HFFc6 (cell line): ENCODE measurements at places on chromosomes 7 and 10. TPM values are rescaled to one million over a fixed set of nuclear protein-coding genes. Genes with fewer than 3 reads are reported as not detected.
A peak's percentile ranks its signal among the peaks of the same experiment; 100 is the strongest.

ENKUR gene
- total RNA-seq, result 0.19 to 0.21 TPM in 2 of 3 replicates, not detected in the other

- H3K4me3 ChIP-seq, result no peak overlapping the region
- H3K27ac ChIP-seq, result no peak overlapping the region
- no peak for DNase-seq
- H3K27me3 ChIP-seq, result no peaks in the 10 kb centered on the region
Observed at GRCh38 chr7:41391818-41392217, 311.1 kb downstream of the INHBA start.

GRCh38 chr7:140857048-140857447 is 67.7 kb downstream of the BRAF start:
- peaks cover 9% of the 10 kb centered on the region for H3K4me1 ChIP-seq
- H3K27me3 ChIP-seq, result no peaks in the 10 kb centered on the region
- H3K36me3 ChIP-seq, result peaks cover 4% of the 10 kb centered on the region
- H3K27ac ChIP-seq, result no peak overlapping the region
- H3K4me3 ChIP-seq, result no peak overlapping the region

DNA sequence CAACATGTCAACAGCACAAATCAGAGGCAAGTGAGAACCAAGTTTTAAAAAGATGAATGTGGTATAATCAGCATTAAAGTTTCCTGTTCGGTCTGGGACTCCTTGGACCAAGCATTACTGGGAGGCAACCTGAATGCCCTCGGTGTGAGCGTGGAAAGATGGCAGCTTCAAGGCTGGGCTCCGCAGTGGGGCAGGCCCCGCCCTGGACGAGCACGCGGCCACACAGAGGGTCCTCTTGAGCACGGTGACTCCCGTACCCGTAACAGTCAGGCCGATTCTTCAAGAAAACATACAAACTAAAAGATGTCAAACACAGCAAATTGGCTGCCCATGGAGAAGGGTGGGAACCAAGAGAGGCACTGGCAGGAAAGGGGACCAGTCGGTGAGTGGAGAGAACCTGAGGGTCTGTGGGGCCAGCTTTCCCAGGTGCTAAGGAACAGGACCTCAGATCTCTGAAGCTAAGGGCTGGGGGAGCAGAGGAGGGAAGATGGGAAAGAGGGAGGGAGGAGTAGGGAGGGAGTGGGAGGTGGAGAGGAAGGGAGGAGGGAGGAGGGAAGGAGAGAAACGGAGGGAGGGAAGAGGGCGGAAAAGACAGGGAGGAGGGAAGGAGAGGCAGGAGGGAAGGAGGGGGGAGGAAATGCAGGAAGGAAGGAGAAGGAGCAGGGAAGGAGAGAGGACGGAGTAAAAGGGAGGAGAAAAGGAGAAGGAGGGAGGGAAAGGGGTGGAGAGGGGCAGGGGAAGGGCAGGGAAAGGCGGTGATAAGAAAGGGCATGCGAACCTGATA is 71.2 kb upstream of the FAM20C start:
- H3K4me1 ChIP-seq, result peaks cover 5% of the 10 kb centered on the region; the same call in 1 of the 2 replicates
- no peak overlapping the region for H3K27ac ChIP-seq
- H3K27me3 ChIP-seq, result peaks cover 9% of the 10 kb centered on the region
- no peaks in the 10 kb centered on the region for H3K36me3 ChIP-seq
- no peak for DNase-seq
- no peak overlapping the region for H3K4me3 ChIP-seq

GRCh38 chr7:1882451-1882850 is 212.4 kb downstream of the ELFN1 start:
- H3K4me3 ChIP-seq, result peak overlapping the region; percentile 73; the same call in 1 of the 2 replicates
- H3K4me1 ChIP-seq, result peaks cover 40% of the 10 kb centered on the region
- no peaks in the 10 kb centered on the region; the same call in none of the 2 replicates for H3K27me3 ChIP-seq
- peak overlapping the region; percentile 93 for H3K27ac ChIP-seq
- peaks cover 11% of the 10 kb centered on the region; the same call in 1 of the 2 replicates for H3K36me3 ChIP-seq
- no peak for DNase-seq

GRCh38 chr7:15594461-15594860 is 32.6 kb upstream of the AGMO start:
- no peak overlapping the region for H3K27ac ChIP-seq
- no peak overlapping the region for H3K4me3 ChIP-seq
- H3K4me1 ChIP-seq, result no peaks in the 10 kb centered on the region
- no peak for DNase-seq

GRCh38 chr10:78336402-78336791 is 302.7 kb downstream of the RPS24 start:
- peaks cover 64% of the 10 kb centered on the region for H3K4me1 ChIP-seq
- peak overlapping the region; percentile 58; the same call in 1 of the 2 replicates for H3K4me3 ChIP-seq
- peak; percentile 94 for DNase-seq
- no peaks in the 10 kb centered on the region for H3K36me3 ChIP-seq

DNA sequence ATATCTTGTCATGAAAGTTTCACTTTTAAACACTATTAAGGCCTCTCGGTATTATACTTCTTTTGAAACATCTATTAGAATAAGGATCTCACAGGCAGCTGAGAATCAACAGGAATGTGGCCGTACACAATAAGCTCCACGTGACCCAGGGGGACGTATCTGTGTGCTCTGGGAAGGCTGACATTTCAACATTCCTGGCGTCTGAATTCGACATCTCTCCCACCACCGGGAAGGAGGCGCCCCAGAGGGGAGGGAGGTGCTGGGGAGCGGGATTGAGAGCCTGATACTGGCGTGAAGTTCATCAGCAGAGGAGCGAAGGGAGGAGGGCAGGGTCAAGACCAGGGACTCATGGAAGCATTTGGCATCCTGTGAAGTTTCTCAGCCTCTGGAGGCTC is 401.3 kb downstream of the DNAJB6 start:
- H3K36me3 ChIP-seq, result peaks cover 6% of the 10 kb centered on the region; the same call in 1 of the 2 replicates
- DNase-seq, result no peak
- no peak overlapping the region for H3K27ac ChIP-seq

PDGFA gene
- 7.1 and 8.2 TPM in 2 replicates for total RNA-seq

- no peaks in the 10 kb centered on the region for H3K36me3 ChIP-seq
- no peak overlapping the region for H3K4me3 ChIP-seq
- H3K4me1 ChIP-seq, result peaks cover 28% of the 10 kb centered on the region
- H3K27ac ChIP-seq, result no peak overlapping the region
Observed at GRCh38 chr7:21868576-21868850, 77.2 kb downstream of the CDCA7L start.

MYH16 gene
- not detected in 3 replicates for total RNA-seq

- peaks cover 2% of the 10 kb centered on the region; the same call in 1 of the 2 replicates for H3K27me3 ChIP-seq
- no peak overlapping the region for H3K27ac ChIP-seq
- H3K4me1 ChIP-seq, result peaks cover 9% of the 10 kb centered on the region
- H3K4me3 ChIP-seq, result no peak overlapping the region
- DNase-seq, result no peak
- H3K36me3 ChIP-seq, result no peaks in the 10 kb centered on the region
Observed at GRCh38 chr7:116162992-116163391, 47.3 kb upstream of the TES start.

PSPH gene
- total RNA-seq, result 22.2 to 25.6 TPM (median 23.4 TPM) in 3 replicates

SLC35G1 gene
- total RNA-seq, result 5.1 to 5.8 TPM (median 5.6 TPM) in 3 replicates

SIRT1 gene
- 10.4 to 13.1 TPM (median 11.6 TPM) in 3 replicates for total RNA-seq

LRIT1 gene
- total RNA-seq, result not detected in 3 replicates

GPR15LG gene
- not detected in 3 replicates for total RNA-seq

- H3K27ac ChIP-seq, result no peak overlapping the region
- DNase-seq, result no peak
- H3K4me1 ChIP-seq, result peaks cover 31% of the 10 kb centered on the region
- H3K27me3 ChIP-seq, result peaks cover 4% of the 10 kb centered on the region
Observed at GRCh38 chr10:119268871-119269506, 61.6 kb downstream of the GRK5 start.

DNA sequence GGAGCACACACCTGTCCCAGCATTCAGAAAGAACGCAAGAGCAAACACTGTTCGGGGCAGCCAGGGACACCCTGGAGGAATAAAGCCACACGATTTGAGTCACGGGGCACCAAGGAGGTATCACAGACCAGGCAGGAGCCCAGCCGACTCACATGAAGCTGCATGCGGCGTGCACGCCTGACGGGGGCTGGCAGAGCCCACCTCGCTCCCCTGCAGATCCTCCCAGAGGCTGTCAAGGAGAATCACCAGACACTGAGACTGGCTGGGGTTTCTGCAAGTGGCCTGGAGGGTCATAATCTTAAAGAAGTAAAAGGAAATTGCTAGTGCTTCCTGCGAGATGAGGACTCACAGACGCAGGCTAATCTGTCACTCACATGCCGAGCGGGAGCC is 61.6 kb downstream of the TCERG1L start:
- H3K27me3 ChIP-seq, result no peaks in the 10 kb centered on the region
- no peak for DNase-seq
- H3K4me1 ChIP-seq, result no peaks in the 10 kb centered on the region
- no peak overlapping the region for H3K27ac ChIP-seq
- peaks cover 6% of the 10 kb centered on the region; the same call in 1 of the 2 replicates for H3K36me3 ChIP-seq

GRCh38 chr10:36313142-36313541 is 671.0 kb upstream of the FZD8 start:
- no peak for DNase-seq
- no peaks in the 10 kb centered on the region for H3K36me3 ChIP-seq
- H3K27me3 ChIP-seq, result no peaks in the 10 kb centered on the region; the same call in 1 of the 2 replicates
- H3K27ac ChIP-seq, result no peak overlapping the region

HOXA2 gene
- total RNA-seq, result 0.16 TPM in 1 of 3 replicates, not detected in the others

GRCh38 chr10:115931309-115931708 is 341.7 kb downstream of the GFRA1 start:
- no peak overlapping the region for H3K4me3 ChIP-seq
- DNase-seq, result no peak
- H3K4me1 ChIP-seq, result peaks cover 27% of the 10 kb centered on the region
- no peak overlapping the region for H3K27ac ChIP-seq
- H3K27me3 ChIP-seq, result no peaks in the 10 kb centered on the region
- H3K36me3 ChIP-seq, result no peaks in the 10 kb centered on the region

GRCh38 chr7:44970523-44971051 is 8.2 kb downstream of the MYO1G start:
- DNase-seq, result no peak
- no peaks in the 10 kb centered on the region for H3K4me1 ChIP-seq
- no peak overlapping the region for H3K27ac ChIP-seq
- H3K36me3 ChIP-seq, result no peaks in the 10 kb centered on the region

DNA sequence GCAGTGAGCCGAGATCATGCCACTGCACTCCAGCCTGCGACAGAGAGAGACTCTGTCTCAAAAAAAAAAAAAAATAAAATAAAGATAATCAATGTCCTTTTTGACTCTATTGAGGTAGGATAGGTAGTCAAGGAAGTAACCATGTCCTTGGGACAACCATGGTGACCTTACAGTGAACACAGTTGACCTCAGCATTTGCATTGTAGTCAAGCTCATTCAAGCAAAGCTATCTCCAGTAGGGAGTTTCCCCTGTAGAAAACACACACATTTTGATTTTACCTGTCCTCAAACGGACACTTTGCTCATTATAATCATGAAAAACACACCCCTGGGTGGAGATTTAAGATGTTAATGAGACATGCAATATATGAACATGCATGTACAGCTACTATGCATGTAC is 171.7 kb downstream of the KIF20B start:
- no peaks in the 10 kb centered on the region for H3K36me3 ChIP-seq
- DNase-seq, result no peak
- H3K4me3 ChIP-seq, result no peak overlapping the region
- H3K4me1 ChIP-seq, result no peaks in the 10 kb centered on the region
- H3K27me3 ChIP-seq, result no peaks in the 10 kb centered on the region; the same call in 1 of the 2 replicates
- H3K27ac ChIP-seq, result no peak overlapping the region

GRCh38 chr10:44715136-44715535 is 196.0 kb upstream of the TMEM72 start:
- H3K4me1 ChIP-seq, result peaks cover 36% of the 10 kb centered on the region
- peak; percentile 77 for DNase-seq
- H3K4me3 ChIP-seq, result peak overlapping the region; percentile 27
- H3K27ac ChIP-seq, result peak overlapping the region; percentile 65
- no peaks in the 10 kb centered on the region; the same call in none of the 2 replicates for H3K27me3 ChIP-seq

DNA sequence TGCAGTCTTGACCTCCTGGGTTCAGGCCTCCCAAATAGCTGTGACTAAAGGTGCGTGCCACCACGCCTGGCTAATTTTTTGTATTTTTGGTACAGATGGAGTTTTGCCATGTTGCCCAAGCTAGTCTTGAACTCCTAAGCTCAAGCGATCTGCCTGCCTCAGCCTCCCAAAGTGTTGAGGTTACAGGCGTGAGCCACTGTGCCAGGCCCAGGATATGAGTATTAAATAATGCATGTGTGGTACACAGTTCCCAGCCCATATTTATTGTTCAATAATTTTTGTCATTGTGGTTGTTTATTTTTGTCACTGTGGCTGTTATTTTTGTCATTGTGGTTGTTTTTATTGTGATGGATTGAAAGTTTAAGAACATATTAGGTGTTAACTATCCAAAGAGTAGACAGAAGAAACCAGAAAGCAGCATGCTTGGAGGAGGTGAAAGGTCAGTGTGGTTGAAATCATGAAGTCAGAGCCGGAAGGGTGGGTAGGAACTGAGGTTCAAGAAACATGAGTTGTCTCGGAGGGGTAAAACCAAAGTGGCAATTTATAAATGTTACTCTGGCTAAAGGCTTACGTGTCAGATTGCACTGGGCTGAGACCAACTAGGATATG is 45.0 kb downstream of the MRC1 start:
- DNase-seq, result no peak
- no peak overlapping the region for H3K4me3 ChIP-seq
- peaks cover 7% of the 10 kb centered on the region; the same call in 1 of the 2 replicates for H3K27me3 ChIP-seq
- no peak overlapping the region for H3K27ac ChIP-seq
- no peaks in the 10 kb centered on the region for H3K4me1 ChIP-seq
- no peaks in the 10 kb centered on the region for H3K36me3 ChIP-seq

FKBP9 gene
- 199 to 269 TPM (median 222 TPM) in 3 replicates for total RNA-seq

LRRN3 gene
- 14.9 to 41.2 TPM (median 19.8 TPM) in 3 replicates for total RNA-seq

CALML5 gene
- total RNA-seq, result not detected in 3 replicates

GRCh38 chr10:132494866-132495630 is 42.5 kb upstream of the INPP5A start:
- peaks cover 34% of the 10 kb centered on the region for H3K27me3 ChIP-seq
- H3K27ac ChIP-seq, result no peak overlapping the region
- H3K36me3 ChIP-seq, result no peaks in the 10 kb centered on the region
- H3K4me1 ChIP-seq, result peaks cover 17% of the 10 kb centered on the region; the same call in 1 of the 2 replicates

RBM20 gene
- total RNA-seq, result not detected in 3 replicates

DNA sequence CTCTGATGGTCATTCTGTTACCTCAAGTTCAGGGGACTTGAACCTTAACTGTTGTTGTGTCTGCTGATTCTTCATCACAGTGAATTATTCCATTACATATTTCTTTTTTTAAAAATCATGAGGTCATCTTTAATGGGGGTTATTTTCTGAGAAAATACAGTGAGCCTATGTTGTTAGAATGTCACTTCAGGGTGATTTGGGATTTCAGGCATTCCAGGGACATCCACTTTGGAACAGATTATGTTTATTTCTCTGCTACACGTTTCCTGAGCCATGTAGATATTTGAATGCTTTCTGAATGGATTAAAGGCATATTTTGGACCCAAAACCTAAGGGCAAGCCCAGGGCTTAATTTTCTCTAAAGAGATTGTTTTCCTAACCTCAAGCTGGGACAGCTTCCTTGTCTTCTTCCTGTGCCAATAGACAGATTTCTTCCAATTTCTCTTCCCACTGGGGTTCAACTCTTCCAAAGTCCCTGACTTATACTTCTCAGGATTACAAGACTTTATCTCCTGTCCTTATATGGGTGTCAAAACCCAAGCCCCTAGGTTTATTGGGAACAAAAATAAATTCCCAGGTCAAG is 271.7 kb downstream of the ARHGAP12 start:
- H3K27ac ChIP-seq, result no peak overlapping the region
- H3K4me3 ChIP-seq, result no peak overlapping the region
- peak; percentile 5 for DNase-seq
